Sciatic nerve (tissue), 2 donors: ENCODE measurements at places on chromosomes 3 and 15.
A peak's percentile ranks its signal among the peaks of the same experiment; 100 is the strongest.

DNA sequence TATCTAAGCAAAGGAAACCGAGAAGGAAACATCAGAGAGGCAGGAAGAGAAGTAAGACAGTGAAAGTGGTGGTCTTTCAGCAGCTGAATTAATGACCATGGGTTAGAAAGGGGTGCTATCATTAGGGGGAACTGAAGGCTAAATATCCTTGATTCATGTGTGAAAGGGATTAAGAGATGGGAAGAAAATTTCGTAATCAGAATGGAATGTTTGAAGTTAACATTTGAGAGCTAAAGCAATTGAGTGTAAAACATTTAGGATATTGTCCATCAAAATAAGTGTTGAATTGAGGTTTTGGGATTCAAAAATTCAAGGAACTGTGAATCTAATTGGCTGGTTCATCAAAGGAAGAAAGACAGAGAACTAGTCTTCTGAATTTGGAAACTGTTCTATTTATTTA is 4.1 kb upstream of the ECT2 start:
- DNase-seq: no peak

GRCh38 chr3:25532431-25533162 is 104.5 kb downstream of the RARB start:
- DNase-seq: no peak

DNA sequence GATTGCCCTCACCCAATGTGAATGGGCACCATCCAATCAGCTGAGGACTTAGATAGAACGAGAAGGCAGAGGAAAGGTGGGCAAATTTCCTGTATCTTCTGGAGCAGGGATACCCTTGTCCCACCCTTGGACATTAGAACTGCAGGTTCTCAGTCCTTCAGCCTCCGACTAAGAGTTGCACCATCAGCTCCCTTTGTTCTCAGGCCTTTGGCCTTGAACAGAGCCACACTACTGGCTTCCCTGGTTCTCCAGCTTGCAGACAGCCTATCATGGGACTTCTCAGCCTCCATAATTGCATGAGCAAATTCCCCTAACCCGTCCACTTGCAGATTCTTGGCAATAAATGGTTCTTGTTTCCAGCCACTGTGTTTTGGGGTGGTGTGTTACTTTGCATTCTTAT is 102.4 kb downstream of the LSM3 start:
- DNase-seq: no peak

GRCh38 chr3:178479446-178479845 is 56.8 kb upstream of the KCNMB2 start:
- DNase-seq: no peak

GRCh38 chr3:61454801-61455200 is 106.6 kb upstream of the PTPRG start:
- no peak for DNase-seq

DNA sequence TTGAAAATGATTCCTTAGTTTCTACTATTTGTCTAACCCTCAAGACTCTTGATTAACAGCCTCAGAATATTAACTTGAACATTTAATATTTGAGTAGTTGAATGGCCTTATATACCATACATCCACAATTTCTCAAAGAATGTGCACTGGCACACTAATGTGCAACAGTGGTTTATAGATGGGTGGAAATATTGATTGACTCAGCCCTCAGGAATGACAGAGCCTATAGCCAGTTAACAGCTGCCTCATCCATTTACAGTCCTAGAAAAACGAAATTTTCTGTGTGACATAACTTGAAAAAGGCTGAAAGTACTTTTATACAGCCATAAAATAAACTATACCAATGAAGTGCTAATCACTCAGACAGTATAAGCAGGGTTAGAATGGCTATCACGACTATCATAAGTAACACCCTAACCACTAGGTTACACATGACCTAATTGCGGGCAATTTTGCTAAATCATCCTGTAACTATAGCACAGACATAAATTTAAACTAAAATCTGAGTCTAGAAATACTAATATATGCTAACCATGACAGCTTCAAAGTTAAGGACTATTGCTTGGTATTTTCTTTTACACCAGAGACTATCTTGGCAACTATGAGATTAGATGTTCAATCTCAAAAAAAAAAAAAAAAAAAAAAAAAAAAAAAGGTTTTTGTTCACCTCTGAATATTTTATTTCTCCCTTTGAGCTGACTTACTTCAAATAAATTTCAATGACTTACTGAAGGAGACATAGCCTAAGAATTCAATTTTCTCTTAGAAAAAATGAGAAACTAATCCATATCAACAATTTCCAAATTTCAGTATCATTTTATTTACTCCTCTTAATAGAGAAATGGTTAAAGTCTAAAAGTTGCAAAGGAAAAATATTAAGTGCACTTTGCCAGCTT is 9.3 kb downstream of the SECISBP2L start:
- no peak for DNase-seq

DNA sequence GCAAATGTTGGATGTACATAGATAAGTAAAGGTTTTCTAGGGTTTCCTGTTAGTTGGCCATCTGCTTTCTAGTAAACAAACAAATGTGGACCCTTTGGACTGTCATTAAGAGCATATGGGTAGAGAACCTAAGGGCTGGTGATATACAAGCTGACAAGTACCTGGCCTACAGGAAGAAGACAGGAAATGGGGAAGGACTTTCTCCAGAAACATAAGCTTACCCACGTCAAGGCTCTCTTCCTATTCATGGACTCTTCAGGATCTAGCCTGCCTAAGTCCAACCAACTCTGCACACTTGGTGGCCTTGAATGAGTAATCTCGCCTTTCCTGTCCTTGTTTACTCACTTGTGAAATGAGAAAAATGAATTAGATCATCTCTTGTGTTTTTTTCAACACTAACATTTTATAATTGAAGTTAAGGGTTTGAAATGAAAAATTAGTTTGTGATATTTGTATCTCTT is 22.2 kb upstream of the GOLIM4 start:
- DNase-seq: no peak

GRCh38 chr3:140748171-140748570 is 70.3 kb downstream of the TRIM42 start:
- DNase-seq: no peak

DNA sequence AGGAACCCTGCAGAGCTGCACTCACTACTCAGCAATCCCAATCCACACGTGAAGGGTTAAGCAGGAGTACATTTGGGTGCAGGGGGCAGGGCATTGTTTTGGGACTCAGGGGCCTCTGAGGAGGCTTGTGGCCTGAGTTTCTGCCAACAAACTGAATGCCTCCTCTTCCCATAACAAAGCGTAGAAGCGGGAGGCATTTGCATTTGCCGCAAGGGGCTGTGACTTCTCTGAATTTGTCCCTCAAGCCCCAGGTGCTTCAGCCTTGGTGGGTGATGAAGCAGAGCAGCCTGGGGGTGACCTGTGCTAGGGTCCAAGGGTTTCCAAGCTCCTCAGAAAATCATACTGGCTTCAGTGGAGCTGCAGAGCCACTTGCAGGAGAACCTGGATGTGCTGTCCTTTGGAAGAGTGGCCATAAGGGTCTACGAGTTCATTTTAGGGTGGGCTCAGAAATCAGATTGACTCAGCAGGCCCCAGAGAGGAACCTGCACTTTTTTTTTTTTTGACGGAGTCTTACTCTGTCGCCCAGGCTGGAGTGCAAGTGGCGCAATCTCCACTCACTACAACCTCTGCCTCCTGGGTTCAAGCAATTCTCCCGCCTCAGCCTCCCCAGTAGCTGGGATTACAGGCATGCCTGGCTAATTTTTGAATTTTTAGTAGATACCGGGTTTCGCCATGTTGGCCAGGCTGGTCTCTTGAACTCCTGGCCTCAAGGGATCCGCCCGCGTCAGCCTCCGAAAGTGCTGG is 1.4 kb upstream of the RPSA start:
- DNase-seq: no peak

GRCh38 chr3:172201870-172202236 is 162.5 kb downstream of the FNDC3B start:
- no peak for DNase-seq

- no peak for DNase-seq
Observed at GRCh38 chr3:15198686-15199085, 7.4 kb upstream of the CAPN7 start.

GRCh38 chr3:120762615-120763014 is 20.1 kb downstream of the GTF2E1 start:
- DNase-seq: no peak

- DNase-seq: no peak
Observed at GRCh38 chr3:100426067-100426682, 24.8 kb downstream of the LNP1 start.

GRCh38 chr3:177770383-177771230 is 573.3 kb upstream of the TBL1XR1 start:
- DNase-seq: no peak

DNA sequence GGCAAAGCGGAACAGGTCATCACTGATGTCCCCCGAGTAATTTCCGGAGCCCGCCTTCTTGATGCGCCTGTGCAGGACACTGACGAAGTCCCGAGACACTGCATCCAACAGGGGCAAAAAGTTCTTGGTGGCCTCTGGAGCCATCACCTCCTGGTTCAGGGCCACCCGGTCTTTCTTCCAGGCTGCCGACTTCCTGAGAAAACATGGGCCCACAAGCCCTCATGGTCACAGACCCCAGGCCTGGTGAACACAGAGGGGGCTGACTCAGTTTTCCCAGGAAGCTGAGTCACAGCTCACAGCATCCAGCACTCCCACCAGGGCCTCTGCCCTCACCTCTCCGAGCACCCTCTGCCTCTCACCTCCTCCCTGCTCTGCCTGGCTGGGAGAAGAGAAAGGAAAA is 22.4 kb downstream of the CYP11A1 start:
- DNase-seq: no peak

DNA sequence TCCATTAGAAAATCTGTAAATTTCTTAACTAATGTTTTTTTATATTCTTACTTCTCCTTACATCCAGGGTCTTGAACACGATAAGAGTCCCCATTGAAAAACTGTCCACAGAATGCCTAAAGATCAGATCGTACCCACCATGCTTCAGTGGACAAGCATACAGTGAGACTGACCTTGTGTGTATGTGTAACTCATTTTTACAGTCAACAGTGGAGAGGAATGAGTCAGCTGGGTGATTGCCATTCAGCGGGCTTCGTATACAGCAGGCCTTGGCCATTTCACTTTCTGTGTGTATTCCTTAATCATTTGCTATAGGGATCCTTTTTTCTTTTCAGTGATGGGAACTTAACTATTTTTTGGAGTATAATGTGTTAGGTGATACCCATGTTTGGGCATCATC is 10.6 kb downstream of the PARP14 start:
- no peak for DNase-seq

- DNase-seq: peak; percentile 95
Observed at GRCh38 chr15:65049418-65049840, 4.2 kb downstream of the SLC51B start.

- no peak for DNase-seq
Observed at GRCh38 chr3:129230311-129231019, 18.9 kb upstream of the COPG1 start.

DNA sequence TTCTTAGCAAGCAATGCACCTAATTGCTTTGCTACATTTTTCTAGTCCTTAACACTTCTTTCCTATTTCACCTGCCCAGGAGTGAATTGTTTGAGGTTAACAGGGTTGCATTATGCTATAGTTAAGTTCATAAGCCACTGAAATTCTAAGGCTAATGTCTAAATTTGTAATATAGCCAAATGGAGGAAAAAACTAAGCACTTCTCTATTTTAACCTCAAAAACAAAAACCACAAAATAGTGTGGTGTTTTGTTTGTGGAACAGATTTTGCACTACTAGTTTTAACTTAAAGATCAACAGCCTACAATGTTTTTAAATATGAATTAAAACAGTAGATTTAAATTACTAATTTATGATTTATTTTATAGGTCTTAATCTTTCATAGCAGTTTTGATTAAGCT is 5.5 kb downstream of the ATOSA start:
- DNase-seq: no peak

DNA sequence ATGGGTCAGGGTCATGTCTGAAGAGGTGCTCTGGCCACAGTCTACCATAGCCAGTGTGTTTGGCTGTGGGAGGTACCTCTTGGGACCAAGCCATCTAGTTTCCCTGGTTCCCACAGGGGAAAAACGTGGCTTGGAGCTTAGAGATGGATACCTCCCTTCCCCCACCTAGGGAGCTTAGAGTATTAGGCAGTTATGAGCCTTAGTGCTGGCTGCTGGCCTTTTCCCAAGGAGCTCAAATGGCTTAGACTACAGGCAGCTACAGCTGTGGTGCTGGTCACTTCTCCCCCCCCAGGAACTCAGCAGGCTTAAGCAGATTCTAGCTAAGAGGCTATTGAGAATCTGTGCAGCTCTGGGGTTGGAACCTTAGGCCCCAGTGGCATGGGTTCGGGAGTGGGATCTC is 591.2 kb downstream of the NSUN3 start:
- DNase-seq: no peak

GRCh38 chr3:119933207-119933606 is 151.3 kb downstream of the NR1I2 start:
- no peak for DNase-seq

DNA sequence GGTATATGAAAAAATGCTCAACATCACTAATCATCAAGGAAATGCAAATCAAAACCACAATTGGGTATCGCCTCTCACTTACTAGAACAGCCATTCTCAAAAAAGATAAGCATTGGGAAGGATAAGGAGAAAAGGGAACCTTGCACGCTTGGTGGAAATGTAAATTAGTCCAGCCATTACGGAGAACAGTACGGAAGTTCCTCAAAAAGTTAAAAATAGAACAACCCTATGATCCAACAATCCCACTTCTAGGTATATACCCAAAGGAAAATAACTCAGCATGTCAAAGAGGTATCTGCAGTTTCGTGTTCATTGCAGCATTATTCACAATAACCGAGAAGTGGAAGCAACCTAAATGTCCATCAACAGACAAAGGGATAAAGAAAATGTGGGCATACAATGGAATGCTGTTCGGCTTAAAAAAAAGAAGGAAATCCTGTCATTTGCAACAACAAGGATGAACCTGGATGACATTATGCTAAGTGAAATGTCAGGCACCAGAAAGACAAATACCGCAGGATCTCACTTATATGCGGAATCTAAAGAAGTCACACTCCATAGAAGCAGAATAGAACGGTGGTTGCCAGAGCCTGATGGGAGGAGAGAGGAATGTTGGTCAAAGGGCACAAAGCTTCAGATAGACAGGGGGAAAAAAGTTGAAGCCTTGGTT is 11.7 kb upstream of the CMTM7 start:
- DNase-seq: no peak

DNA sequence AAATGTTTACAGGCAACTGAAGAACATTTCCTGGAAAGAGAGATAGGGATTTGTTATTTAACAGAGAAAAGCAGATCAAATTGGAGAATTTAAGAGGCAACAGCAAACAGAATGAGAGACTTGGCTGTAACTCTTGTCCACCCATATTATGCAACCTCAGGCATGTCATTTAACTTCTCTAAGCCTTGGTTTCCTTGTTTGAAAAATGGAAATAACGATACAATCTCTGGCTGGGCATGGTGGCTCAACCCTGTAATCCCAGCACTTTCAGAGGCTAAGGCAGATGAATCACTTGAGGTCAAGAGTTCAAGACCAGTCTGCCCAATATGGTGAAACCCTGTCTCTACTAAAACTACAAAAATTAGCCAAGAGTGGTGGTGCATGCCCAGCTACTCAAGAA is 23.7 kb downstream of the ARRDC4 start:
- DNase-seq: no peak

DNA sequence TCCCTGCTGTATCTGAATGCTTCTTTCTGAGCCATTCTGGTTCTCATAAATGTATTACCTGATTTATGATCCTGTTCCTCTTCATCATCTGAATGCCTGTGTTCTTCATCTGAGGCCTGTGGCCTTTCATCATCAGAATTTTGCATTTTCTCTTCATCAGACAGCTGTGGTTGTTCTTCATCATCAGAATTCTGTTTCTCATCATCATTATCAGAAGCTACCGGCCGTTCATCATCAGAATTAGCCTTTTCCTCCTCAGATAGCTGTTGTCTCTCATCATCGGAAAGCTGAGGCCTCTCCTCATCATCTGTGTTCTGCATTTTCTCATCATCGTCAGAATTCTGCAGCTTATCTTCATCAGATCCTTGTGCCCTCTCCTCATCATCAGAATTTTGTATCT is 5.9 kb downstream of the LEO1 start:
- DNase-seq: no peak
